ENCODE measurements at places on chromosomes 7 and 10.

DNA sequence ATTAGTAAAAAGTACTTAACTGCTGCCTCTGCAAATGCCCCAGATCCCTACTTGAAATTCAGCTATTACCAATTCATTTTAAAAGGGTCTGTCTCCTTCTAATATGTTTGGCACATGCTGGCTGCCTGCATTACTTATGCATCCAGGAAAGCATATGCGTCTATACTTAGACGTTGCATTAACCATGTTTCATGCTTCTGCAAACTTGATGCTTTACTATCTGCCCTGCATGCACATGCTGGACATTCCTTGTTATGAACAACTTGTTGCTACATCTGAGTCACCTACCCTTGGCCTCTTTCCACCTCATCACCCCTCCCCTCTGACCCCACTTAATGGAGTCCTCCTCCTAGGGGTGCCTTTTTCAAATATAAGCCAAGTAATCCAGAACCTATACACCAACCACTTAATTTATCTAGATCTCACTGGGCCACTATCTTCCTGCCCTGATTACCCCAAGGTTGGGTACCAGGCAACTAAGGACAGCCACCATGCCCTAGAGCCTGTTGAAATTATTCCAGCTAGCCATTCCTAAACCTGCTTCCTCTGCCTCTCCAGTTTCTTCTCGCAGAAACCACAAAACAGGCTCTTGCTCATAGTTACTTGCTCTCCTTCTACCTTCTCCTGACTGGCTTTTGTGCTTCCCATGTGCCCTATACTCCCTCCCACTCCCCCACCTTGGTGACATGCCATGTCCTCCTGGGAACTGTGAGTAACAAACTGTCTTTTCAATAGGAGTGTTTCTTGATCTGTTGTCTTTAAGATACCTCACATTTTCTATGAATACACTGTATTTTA lies 1187.9 kb downstream of the REEP3 start:
- H3K27ac ChIP-seq = no peak overlapping the region
- no peak overlapping the region for H3K4me3 ChIP-seq
- H3K4me1 ChIP-seq = no peaks in the 10 kb centered on the region
- H3K36me3 ChIP-seq = no peaks in the 10 kb centered on the region

GRCh38 chr7:79212334-79212733 lies 241.1 kb downstream of the MAGI2 start:
- H3K36me3 ChIP-seq = no peaks in the 10 kb centered on the region
- no peaks in the 10 kb centered on the region for H3K4me1 ChIP-seq
- no peak for DNase-seq

DNA sequence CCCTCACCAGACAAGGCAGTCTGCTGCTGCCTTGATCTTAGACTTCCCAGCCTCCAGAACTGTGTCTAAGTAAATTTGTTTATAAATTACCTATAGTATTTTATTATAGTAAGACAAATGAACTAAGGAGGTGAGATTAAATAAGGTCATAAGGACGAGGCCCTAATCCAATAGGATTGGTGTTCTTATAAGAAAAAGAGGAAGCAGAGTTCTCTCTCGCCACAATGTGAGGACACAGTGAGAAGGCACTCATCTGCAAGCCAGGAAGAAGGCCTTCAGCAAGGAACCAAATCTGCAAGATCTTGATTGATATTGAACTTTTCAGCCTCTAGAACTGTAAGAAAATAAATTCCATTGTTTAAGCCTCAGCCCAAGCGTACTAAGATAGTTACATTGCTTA lies 6.1 kb upstream of the ZNF438 start:
- no peak for DNase-seq
- H3K4me3 ChIP-seq = no peak overlapping the region
- no peak overlapping the region for H3K27ac ChIP-seq
- no peaks in the 10 kb centered on the region for H3K4me1 ChIP-seq
- no peaks in the 10 kb centered on the region for H3K27me3 ChIP-seq

DNA sequence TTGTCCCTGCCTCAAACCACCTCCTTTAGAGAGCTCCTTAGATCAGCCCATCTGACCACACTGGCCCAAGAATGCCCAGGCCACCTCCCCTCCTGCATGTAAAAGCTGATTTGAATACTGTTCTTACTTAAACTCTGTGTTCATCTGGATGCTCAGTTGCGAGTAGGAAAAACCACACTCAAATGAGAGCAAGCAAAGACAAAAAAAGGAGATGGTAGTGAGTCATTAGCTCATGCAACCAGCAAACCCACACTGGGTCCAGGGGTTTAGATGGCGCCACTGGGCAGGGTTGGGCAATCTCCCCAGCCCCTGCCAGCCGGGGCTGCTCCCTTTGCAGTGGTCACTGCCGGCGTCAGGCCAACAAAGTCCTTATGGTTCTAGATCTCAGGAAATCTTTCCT lies 32.7 kb downstream of the TSPAN15 start:
- peak overlapping the region; percentile 52 for H3K27ac ChIP-seq
- no peaks in the 10 kb centered on the region for H3K27me3 ChIP-seq
- no peaks in the 10 kb centered on the region for H3K4me1 ChIP-seq

- H3K27me3 ChIP-seq = no peaks in the 10 kb centered on the region
- H3K4me3 ChIP-seq = no peak overlapping the region
- H3K27ac ChIP-seq = no peak overlapping the region
- no peaks in the 10 kb centered on the region for H3K36me3 ChIP-seq
Measured at GRCh38 chr7:78130446-78131215, 332.1 kb downstream of the PHTF2 start.

- DNase-seq = no peak
- H3K4me1 ChIP-seq = no peaks in the 10 kb centered on the region
- no peaks in the 10 kb centered on the region for H3K36me3 ChIP-seq
Measured at GRCh38 chr10:4557469-4557868, 268.5 kb upstream of the AKR1E2 start.

DNA sequence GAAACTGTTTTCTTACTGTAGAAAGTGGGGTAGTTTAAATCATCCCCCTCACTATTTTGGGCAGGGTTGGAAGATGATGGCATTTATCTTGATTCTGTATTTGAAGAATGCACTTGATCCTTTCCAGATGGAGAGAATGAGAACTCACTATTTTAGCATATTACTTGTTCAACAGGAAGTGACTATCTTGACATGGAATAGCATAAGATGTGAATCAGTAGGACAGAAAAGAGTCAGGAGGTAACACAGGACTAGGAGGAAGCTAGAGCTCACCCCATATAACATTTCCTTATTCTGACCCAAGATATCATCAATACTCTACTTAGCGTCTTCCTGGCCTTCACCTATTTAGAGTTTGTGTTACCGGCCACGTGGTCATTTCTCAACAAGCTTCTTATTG lies 400.2 kb downstream of the PHTF2 start:
- H3K4me1 ChIP-seq = no peaks in the 10 kb centered on the region
- H3K27me3 ChIP-seq = no peaks in the 10 kb centered on the region
- H3K4me3 ChIP-seq = no peak overlapping the region
- no peak for DNase-seq

GRCh38 chr10:132616170-132616995 lies 78.8 kb downstream of the INPP5A start:
- no peaks in the 10 kb centered on the region for H3K27me3 ChIP-seq
- no peak overlapping the region for H3K27ac ChIP-seq
- DNase-seq = no peak
- peaks cover 4% of the 10 kb centered on the region for H3K36me3 ChIP-seq
- H3K4me3 ChIP-seq = no peak overlapping the region

All from right atrium auricular region (tissue), 2 donors.